ENCODE measurements at places on chromosomes 2 and 18. TPM values are rescaled to one million over a fixed set of nuclear protein-coding genes. Genes with fewer than 3 reads are reported as not detected.

DNA sequence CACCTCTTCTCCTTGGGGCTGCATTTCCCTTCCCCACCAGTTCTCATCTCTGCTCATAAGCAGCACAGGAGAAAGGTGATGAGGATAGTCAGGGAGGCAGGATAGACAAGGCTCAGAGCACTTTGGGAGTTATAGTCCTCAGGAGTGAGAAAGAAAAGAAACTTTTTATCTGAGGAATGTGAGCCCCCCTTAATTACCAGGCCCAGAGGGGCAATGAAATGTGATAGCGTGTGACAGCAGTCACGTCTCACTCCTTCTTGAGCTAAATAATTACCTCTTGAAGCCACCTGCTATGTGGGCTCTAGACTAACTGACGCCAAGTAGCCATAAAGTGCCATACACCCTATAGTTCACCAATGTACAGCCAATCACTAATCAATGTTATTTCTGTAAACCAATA lies 105.8 kb downstream of the SPP2 start:
- no peak for DNase-seq

DNA sequence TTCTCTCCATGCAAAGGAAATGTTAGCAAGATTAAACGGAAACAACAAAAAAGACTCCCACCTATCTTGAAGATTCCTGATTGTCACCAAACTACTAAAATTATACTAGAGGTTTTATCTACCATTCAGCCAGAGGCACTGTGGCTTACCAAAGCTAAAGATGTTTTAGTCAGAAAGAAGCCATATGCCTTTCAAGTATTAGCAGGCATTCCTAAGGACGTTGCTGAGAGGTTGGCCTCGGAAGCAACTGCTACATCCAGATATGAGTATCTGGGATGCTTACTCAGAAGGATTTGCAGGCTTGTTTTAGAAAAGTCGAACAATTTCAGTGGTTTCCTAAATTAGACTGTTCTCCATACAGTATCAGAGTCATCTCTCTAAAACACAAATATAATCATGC lies 88.3 kb upstream of the UBE2E3 start:
- no peak for DNase-seq

Gene GPAT2
- total RNA-seq, result not detected

Gene TNFRSF11A
- 13.7 TPM for total RNA-seq
